NCI-H187 treated with DMSO at 0.1 percent for 48 hours (cell line): ENCODE measurements at places on chromosomes 4 and X.

DNA sequence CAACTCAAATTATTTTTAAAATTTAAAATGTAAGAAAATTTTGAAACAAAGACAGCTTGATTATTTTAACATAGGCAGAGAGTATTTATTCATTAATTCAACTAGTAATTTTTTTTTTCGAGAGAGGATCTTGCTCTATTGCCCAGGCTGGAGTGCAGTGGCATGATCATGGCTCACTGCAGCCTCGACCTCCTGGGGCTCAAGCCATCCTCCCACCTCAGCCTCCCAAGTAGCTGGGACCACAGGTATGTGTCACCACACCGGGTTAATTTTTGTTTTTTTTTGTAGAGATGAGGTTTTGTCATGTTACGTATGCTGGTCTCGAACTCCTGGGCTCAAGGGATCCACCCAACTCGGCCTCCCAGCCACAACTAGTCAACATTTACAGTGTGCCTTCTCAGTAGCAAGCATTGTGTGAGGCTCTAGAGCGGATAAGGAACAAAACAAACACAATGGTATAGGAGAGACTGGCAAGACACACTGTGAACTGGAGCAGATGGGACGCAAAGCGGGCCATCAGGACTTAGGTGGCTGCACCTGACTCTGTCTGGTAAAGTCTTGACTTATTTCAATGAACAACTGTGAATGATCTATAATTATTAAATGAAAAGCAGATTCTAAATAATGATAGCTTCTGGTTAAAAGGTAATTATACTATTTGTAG is 21.6 kb downstream of the SETD7 start:
- no peak for DNase-seq

- no peak for DNase-seq
These were observed 21.2 kb downstream of the TRIML1 start for GRCh38 chr4:188160406-188160805.

GRCh38 chrX:139691843-139692505 is 16.0 kb downstream of the MCF2 start:
- no peak for DNase-seq

DNA sequence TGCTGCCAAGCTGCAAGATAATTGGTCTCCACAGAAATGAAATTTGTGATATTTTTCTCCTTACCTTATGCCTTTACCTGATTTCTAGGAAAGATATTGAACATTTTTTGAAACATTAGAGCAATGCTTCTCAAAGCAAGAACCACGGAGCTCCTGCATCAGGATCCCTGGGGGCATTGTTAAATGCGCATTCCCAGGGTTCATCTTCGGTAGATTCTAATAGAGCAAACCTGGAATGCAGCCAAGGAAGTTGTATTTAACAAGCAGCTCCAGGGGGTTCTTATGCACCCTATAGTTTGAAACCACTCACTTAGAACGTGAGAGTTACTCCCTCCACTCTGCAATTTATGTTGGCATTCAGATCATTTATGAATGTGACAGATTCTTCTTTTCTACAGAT is 126.2 kb downstream of the SLC39A8 start:
- DNase-seq: no peak

DNA sequence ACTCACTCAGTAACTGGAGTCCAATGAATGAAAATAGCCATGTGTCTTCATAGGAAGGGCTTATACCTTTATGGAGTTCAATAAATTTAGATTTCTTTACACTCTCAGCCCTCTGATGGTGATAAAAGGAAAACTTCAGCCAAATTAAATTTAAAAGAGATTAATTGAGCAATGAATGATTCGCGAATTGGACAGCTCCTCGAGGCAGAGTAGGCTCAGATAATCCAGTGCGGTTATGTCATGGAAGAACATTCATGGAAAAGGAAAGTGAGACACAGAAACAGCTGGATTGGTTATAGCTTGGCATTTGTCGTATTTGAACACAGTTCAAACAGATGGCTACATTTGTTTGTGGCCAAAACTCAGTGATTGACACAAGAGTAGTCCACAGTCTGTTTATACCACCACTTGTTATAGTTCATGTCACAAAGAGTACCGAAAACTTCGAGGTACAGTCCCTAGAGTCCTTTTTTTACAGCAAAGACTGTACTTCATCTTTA is 54.6 kb upstream of the TACR3 start:
- DNase-seq: no peak

DNA sequence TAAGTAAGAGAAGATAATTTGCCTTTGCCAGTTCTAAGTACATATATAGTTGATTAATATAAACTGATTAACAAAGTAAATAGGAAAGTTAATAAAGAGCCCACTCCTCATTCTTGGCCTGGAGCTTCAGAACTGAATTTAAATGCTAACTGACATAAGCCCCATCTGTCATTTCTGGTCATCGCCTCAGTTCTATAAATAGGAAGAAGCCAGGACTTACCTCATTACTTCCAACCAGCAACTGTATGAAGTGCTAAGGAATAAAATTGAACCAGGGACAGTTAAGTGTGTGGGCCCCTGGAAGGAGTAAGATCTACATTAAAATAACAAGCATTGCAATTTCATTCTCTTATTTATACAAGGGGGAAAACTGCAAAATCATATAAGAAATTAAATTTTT is 52.0 kb upstream of the PDLIM5 start:
- no peak for DNase-seq

- DNase-seq: no peak
These were observed 106.5 kb downstream of the FRYL start for GRCh38 chr4:48673537-48673936.

GRCh38 chr4:140690093-140690492 is 66.1 kb downstream of the TBC1D9 start:
- DNase-seq: no peak

GRCh38 chr4:183142571-183143550 is 43.8 kb downstream of the WWC2 start:
- no peak for DNase-seq

GRCh38 chr4:1375051-1375721 is 28.2 kb downstream of the UVSSA start:
- no peak for DNase-seq

GRCh38 chrX:77776659-77777058 is 9.4 kb downstream of the ATRX start:
- no peak for DNase-seq

DNA sequence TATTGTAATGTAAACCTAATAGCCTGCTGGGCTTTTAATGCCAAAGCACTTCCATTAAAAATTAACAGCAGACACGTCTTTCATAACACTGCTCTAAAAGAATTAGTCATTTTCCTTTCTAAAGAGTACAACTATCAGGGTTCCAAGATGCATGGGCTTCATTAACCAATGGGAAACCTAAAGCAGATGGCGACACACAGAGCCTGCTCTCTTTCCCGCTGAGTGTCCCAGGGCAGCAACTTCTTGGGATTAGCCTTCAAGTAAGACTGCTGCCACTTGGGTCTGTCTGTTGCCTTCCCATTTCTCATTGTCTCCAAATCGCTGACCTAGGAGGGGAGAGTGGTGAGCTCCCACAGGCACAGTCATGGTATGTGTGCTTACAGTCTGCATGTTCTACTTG is 14.0 kb upstream of the PHKA2 start:
- no peak for DNase-seq

DNA sequence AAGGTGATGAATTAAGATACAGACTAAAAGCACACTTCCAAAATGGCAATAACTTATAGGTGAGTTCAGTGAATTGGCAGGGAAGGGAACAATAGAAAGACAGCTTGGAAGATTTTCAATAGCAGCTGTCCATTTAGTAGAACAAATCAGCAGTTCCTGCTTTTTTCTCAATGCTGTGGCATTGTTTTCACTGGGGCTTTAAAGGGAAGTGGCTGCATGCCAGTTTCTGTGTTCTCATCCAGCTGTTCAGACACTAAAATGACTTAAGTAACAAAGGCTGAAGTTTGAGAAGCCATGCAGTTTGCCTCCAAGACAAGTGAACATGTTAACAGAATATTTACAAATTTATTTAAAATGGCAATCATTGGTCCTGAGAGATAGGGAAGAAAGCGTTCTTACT is 291.9 kb downstream of the FAM47A start:
- no peak for DNase-seq

DNA sequence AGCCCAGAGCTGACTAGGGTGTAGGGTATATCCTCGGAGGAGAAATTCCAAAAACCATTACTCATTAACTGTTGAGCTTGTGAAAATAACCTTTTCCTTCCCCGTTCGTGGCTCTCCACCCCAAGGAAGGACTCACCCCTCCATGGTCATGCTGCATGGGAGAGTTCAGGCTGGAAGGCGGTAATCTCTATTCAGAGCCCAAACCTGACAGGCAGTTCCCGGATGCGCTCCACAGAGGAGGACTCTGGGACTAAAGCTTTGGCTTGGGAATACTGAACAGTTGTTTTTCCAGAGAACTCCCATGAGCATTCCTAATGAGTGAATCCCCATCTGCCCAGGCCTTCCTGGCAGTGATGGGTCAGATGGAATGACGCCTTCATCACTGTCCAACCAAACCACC is 125.4 kb downstream of the BCOR start:
- no peak for DNase-seq
